ENCODE measurements at places on chromosomes 4 and X. TPM values are rescaled to one million over a fixed set of nuclear protein-coding genes. Genes with fewer than 3 reads are reported as not detected.

The CC2D2A gene
- 23.2 TPM for total RNA-seq

The ANOS1 gene
- 12.4 TPM for total RNA-seq

The WDR17 gene
- total RNA-seq = 66.2 TPM

The C4orf50 gene
- 31.4 TPM for total RNA-seq

The PAGE1 gene
- total RNA-seq = not detected

The GABRG1 gene
- total RNA-seq = 26.4 TPM

The ING2 gene
- total RNA-seq = 17.9 TPM

GRCh38 chr4:111512081-111512783, 633.0 kb upstream of the FAM241A start:
- DNase-seq = no peak

DNA sequence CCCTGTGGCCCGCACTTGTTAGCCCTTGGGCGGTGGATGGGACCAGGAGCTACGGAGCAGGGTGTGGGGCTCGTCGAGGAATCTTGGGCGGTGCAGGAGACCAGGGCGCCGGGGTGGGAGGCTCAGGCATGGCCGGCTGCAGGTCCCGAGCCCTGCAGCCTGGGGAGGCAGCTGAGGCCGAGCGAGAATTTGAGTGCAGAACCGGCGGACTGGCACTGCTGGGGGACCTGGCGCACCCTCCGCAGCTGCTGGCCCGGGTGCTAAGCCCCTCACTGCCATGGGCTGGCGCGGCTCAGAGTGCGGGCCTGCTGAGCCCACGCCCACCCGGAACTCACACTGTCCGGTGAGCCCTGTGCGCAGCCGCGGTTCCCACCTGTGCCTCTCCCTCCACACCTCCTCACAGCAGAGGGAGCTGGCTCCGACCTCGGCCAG, 73.6 kb upstream of the TLL1 start:
- no peak for DNase-seq

DNA sequence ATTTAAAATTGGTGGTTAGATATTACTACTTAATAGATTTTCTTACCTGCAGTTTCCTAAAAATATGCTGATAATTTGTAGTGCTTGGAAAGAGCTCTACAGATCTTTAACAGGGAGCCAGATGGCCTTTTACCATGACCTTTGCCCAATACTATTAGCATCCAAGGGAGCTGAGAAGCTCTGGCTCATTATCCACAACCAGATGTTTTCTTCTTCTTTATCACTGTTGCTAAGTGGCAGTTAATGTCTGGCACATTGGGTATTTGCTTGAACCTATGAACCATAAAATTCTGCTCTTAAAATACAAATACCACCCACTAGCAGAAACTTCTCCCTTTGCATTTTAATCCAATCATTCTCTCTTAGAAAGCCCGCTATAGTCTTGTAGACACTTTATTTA, 1480.3 kb downstream of the C4orf33 start:
- no peak for DNase-seq

DNA sequence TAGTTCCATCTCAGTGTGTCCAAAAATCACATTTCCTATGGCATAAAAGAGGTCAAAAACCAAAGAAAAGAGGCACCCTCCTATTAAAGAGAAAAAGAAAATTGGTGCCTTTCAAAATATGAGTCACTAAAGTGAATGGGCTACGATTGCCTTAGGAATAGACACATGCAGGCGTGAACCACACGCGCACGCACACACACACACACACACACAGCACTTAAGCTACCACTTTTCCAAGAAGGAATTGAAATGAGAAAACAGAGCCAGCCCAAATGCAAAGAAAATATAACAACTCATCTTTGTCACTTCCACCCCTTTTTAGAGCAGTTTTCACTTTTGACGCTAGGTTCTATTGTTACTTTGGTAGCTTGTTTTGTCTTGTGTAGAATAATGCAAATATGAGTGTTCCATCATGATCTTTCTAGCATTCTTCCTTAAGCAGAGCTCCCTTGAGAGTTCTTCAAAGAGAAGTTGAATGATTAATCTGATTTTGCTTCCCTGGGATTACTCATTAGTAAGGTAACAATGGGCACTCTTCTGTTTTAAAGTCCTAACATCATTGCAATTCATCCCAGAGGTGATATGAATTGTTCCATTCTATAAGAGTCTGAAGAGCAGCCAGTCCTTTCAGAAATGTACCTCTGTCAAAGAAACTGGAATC, 239.2 kb upstream of the GNPDA2 start:
- no peak for DNase-seq

DNA sequence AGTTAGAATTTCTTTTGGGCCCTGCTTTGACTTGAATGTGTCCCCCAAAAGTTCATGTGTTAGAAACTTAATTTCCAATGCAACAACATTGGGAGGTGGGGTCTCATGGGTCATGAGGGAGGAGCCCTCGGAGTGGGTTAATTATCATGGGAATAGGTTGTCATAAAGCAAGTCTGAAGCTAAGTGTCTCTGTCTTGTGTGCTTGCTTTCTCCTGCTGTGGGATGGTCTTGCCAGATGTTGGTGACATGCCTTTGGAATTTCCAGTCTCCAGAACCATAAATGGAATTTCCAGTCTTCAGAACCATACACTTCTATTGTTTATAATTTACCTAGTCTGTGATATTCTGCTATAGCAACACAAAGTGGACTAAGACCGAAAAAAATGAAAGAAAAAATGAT, 71.6 kb downstream of the RASL11B start:
- no peak for DNase-seq

DNA sequence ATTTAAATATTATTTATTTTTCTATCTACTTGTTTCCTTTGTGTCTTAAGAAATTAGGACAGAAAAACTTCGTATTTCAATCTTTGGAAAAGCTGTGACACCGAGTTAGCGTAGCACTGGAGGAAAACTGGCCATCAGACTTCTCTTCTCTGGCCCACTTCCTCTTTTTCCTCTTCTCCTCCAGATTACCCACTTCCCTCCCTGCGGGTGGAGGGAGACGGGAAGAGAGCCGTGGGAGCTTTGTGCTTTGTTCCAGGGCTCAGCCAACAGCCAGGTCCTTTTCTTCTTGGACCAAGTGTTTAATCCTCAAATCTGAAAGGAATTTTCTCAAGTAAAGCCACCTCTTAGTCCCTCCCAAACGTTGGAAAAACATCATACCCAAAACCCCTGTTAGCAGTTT, 29.7 kb downstream of the OFD1 start:
- no peak for DNase-seq

DNA sequence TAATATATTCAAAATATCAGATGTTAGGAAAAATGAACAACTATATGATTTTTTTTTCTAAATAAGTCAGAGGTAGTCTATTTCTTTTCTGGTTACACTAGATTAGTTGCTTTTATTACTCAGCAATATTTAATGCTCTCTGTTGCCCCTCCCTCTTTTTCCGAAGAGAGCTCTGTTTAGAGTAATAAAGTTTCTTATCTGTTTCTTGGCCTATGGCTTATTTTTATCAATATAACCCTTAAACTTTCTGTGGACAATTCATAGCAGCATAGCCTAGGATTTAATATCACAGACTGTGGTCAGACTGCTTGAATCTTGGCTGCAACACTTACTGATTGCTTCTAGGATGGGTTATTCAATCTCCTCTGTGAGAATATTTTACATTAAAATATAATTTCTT, 2315.4 kb upstream of the AGA start:
- DNase-seq = no peak

DNA sequence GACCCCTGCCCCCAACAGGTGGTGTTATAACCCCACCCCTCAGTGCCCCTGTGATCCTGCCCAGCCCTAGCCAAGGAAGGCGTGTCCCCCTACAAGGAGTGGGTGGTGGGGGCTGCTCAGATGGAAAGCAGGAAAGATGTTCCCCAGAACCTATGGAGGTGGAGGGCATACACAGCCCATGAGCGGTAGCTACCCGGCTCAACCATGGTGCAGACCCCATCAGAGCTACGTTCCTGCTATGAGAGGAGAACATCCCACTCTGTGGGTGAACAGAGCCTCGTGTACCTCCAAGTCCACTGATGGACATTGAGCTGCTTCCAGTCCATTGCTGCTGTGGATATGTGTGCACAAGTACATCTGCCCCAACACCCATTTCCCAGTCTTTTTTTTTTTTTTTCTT, 71.1 kb downstream of the SHOX start:
- DNase-seq = no peak

DNA sequence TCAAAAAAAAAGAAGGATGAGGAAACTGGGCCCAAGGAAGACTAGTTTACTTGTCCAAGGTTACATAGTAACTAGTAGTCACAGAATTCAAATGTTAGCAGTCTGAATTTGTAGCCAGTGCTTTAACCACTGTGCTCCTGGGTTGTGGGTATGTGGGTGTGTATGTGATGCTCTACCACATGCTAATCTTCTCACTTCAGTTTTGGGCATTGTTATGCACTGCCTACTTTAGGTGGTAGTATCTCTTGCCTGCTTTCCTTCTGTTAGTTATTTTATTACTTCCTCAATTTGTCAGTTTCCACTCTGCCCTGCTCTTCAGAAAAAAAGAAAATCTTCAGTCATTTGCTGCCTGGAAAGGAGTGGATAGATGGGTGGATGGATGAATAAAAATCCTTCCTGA, 219.2 kb downstream of the RPA4 start:
- DNase-seq = no peak

GRCh38 chr4:169185133-169185956, 85.4 kb downstream of the SH3RF1 start:
- DNase-seq = no peak

- DNase-seq = no peak
Observed at GRCh38 chrX:53684415-53685192, 1.9 kb downstream of the HUWE1 start.

Measured in dorsolateral prefrontal cortex (tissue), 122 donors.